ENCODE measurements at places on chromosomes 7 and 10.
A peak's percentile ranks its signal among the peaks of the same experiment; 100 is the strongest.

DNA sequence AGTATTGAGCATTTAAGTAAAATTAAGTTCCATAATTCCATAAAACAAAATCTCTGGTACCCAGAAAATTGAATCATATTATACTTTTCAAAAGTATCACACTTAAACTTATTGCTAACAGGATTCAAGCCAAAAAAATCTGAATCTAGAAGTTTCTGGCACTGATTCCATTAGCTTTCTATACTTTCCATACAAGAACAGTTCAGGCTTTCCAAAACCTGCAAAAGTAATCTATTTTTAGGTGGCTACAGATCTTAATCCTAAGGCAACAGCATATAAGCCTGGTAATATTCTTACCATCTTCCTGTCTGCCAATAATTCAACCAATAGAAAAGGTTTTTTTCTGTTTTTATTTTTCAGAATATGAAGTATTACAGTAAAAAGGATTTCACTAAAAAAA, 185.0 kb downstream of the CRPPA start:
- no peak for DNase-seq

DNA sequence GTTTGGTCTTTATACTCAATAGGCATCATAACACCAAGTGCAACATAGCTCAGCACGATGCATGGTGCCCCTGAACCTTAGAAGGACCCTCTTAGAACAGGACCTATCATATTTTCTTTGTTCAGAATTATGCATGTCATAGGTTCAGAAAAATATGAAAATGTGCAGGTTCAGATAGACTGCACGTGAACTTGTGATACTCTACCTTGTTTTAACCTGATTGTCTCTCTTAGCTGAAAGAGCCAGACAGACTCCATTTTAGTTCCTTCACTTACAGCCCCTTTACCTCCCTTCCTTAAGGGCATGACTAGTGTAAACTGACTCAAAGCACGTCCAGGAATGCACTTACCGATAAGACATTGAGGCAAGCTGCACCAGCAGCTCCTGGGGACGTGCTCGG, 35.1 kb downstream of the MYOF start:
- DNase-seq, result no peak

DNA sequence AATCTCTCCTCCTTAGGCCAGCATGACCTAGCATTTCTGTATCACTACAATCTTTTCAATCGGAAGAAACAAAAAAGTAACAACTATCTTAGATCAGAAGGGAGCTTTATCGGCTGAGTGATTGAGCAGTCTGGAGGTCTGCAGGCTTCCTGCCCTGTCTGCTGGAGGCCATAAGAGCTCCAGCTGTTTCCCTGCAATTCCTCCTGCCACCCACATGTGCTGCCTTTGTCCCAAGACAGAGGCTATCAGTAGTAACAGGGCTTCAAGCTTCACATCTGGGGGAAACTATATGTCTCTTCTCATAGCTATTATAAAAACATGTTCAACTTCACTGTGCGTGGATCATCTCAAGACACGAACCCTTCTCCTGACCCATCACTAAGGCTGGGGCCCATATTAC, 70.1 kb upstream of the VWC2 start:
- no peak for DNase-seq

GRCh38 chr10:75236178-75236825, 545 bp upstream of the COMTD1 start:
- DNase-seq, result no peak

GRCh38 chr7:73885975-73886798, 25.2 kb downstream of the TMEM270 start:
- no peak for DNase-seq

DNA sequence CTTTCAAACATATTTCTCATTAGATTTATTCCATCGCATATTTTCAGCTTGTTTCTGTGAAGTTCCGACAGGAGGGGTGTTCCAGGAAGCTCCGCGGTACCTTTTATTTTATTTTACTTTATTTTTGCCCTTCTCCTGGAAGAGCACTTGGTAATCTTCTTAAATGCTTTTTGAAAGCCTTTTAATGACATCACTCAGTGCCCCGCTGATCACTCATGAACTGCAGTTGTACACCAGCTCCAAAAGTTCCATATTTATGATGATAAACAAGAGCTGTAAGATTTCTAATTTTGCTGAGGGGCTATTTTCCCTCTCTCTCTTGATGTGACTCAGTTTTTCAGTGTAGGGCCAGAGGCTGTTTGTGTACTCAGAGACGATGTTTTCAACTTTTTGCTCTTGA, 144.4 kb downstream of the KIAA1217 start:
- no peak for DNase-seq

GRCh38 chr10:3046981-3047547, 20.3 kb upstream of the PFKP start:
- DNase-seq, result no peak

GRCh38 chr7:106865130-106866041, at the start of gene PIK3CG:
Gene PIK3CG (plus strand): TSS chr7:106865282. CDS start chr7:106867562, 2,280 bp downstream.
- DNase-seq, result no peak

- no peak for DNase-seq
These were observed 44.3 kb upstream of the INPP5A start for GRCh38 chr10:132493246-132493755.

GRCh38 chr10:129505500-129506075, 38.5 kb downstream of the MGMT start:
- DNase-seq, result no peak

DNA sequence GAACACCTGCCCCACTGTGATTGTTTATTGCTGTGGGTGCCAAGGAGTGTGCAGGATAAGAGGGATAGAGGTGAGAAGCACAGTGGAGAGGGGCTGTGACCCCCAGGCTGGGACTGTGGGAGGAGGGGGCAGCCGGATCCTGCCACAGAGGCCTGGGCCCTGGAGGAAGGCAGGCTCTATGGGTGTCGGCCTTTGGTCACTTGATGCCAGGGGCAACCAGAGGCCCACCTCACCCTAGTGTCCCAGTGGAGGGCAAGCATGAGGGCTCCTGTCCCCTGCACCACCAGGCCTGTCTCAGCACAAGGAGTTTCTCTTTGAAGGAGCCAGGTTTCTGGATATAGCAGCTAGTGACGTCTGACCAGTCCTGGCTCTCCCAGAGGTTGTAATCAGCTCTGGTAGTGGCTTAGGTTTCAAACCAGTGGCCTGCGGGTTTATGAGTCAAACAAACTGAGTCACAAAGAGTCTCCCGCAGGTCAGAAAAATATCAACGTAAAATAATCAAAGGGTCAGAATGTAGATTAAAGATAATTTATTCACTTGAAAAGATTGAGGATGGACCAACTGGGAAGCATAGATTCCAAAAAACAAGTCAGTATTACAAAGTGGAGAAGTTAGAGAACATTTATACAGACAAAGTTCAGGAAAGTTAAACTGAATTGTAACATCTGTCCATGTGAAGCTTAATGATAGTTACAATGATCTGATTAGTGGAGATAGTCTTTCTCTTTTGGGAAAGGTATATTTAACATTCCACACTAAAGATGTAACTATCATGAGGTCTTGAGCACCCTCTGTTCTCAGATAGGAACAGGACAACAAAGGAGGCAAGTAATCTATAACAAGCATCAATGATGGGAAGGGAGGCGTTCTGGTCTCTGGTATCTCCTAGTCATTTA, 37.2 kb upstream of the ZNF488 start:
- DNase-seq, result no peak

- no peak for DNase-seq
These were observed 2.4 kb downstream of the ZNF3 start for GRCh38 chr7:100079024-100079560.

DNA sequence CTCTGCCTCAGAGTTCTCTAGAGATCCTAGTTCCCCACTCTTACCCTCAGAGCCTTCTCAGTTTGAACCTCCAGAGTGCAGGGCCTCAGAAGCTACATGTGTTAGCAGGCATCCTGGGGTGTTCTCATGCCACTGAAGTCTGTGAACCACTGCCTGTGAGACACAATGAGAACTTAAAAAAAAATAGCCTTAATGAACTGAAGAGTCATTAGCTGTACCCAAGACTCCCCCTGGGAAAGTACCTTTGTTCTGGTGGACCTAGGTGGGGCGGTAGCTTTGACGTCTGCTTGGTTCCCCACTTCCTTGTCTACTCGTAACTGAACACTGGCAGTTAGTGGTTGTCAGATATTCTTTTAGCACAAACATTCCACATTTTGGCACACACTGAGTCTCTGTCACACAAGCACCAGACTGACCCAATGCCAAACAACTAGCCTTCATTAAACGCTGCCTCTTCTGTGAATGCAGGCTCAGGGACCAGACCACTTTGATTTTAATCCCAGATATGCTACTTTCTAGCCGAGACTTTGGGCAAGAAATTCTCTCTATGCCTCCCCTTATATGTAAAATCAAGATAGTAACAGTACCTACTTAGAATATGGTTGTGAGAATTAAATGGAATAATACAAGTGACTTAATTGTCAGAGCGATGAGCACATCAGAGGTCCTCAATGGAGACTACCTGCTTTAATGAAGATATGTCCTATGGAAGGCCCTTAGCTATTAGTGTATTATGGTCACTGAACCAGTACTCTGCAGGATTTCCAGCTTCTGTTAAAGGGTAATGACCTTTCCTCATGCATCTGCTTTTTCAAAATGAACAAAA, 75.3 kb upstream of the CC2D2B start:
- DNase-seq, result peak; percentile 11

GRCh38 chr7:23964715-23965114, 254.7 kb downstream of the STK31 start:
- DNase-seq, result no peak

DNA sequence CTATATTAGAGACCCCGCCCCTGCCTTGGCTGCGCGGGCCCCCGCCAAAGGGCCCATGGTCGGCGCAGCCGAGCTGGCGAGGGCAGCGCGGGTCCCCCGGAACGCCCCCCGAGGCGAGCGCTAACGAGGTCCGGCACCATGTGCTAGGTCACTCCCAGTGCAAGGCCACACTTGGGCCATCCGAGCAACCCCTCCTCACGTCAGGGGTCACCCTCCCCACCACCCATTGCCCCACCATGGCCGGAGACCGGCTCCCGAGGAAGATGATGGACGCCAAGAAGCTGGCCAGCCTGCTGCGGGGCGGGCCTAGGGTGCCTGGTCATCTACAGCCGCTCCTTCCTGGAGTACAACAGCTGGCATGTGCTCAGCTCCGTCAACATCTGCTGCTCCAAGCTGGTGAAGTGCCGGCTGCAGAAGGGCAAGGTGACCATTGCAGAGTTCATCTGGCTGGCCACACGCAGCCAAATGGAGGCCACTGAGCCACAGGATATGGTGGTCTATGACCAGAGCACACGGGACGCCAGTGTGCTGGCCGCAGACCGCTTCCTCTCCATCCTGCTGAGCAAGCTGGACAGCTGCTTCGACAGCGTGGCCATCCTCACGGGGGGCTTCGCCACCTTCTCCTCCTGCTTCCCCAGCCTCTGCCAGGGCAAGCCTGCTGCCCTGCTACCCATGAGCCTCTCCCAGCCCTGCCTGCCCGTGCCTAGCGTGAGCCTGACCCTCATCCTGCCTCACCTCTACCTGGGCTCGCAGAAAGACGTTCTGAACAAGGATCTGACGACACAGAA, 12.4 kb upstream of the SEC24C start:
- DNase-seq, result no peak

DNA sequence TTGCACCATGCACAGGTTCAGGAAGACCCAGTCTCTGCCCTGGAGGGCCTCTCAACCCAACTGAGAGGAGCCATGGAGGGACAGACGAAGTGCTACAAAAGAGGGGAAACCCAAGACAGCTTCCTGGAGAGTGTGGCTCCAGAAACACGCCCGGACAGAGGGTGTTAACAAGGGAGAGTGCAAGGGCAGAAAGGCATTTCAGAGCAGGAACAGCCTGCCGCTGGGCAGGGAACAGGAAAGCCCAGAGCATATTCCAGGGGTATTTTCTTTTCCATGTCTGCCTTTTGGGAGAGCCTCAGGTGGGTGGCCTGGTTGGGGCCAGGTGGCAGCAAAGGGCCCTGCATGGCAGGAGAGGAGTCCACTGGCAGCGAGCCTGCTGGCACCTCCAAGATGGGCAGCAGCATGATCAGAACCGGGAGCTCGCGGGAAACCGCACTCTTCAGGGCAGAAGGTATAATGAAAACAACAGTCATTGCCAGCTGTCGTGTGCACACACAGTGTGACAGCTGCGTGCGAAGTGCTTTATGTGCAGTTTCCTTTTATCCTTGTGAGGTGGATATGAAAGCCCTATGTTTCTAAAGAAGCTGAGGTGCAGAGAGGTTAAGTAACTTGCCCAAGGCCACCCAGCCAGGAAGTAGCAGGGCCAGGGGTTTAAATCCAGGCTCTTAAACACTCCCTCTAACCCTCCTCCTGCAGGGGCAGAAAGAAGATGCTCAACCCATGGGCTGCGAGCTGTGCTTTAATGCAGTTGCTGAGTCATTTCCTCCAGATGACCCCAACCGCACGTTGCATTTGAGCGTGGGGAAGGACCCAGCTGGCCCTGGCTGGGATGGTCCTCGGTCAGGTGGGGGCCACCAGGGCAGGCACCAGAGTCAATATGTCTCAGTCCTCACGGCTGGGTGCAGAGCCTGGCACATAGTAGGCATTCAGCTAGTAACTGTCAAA, 128.6 kb downstream of the OAT start:
- no peak for DNase-seq
